ENCODE measurements at places on chromosomes 2 and 18. TPM values are rescaled to one million over a fixed set of nuclear protein-coding genes. Genes with fewer than 3 reads are reported as not detected.

- ATAC-seq = no peak
Observed at GRCh38 chr2:43513216-43513615, 82.6 kb downstream of the THADA start.

DNA sequence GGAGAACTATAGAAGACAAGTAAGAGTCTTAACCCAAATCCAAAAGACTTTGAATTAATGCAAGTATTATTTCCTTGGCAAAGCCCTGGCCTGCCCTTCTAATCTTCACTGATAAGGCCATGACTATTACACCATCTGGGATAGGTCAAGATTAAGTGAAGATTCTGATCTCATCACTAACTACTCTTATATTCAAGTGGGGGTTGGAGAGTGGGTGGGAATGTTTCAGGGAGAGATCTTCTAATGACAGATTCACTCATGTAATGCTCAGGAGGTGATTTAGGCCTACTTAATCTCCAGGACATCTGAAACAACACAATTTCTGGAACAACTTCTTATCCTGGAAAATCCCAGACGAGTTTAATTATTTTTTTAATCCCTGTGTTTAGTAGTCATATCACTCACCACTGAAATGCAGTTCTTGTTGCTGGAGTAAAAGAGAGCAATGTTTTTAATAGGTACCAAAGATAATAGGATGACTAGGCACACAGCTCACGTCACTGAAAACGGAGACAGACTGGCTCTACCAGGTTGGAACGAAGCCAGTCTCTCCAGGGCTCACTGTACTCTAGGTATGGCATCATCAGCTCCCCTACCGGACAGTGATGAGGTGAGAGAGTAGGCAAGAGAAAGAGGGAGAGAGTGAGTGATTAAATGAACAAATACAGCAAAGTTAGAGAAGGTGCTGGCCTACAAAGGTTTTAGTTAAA lies 133.1 kb downstream of the NCKAP5 start:
- ATAC-seq = peak; percentile 95

- ATAC-seq = no peak
Observed at GRCh38 chr2:199692489-199692888, 158.5 kb downstream of the FTCDNL1 start.

DNA sequence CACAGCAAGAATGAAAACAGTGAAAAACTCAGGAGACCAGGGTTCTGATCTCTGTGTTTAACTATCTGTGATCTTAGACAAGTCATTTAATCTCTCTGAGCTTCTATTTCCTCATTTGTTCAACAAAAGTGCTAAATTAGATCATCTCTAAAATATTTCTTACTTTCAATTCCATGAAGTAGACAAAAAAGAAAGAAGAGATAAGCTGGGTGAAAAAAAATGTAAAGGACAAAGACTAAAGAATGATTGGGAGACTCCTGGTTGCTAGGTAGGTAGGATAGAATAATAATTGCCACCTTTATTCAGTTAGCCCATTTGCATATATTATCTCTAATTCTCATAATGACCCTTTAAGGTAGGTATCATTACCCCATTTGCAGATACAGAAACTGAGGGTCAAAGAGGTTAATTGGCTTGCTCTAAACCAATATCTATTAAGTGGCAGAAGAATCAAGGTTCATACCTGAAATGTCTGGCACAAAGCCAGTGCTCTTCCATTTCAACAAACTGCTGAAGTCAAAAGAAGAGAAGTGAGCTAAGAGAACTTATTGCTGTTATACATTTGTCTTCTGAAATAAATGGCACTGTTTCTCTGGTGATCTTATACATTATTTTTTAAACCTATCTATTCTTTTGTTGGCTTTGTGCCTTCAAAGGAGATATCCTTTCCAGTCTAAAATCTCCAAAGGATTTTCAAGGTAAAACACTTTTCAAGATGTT lies 141.7 kb downstream of the OTX1 start:
- no peak for ATAC-seq

DNA sequence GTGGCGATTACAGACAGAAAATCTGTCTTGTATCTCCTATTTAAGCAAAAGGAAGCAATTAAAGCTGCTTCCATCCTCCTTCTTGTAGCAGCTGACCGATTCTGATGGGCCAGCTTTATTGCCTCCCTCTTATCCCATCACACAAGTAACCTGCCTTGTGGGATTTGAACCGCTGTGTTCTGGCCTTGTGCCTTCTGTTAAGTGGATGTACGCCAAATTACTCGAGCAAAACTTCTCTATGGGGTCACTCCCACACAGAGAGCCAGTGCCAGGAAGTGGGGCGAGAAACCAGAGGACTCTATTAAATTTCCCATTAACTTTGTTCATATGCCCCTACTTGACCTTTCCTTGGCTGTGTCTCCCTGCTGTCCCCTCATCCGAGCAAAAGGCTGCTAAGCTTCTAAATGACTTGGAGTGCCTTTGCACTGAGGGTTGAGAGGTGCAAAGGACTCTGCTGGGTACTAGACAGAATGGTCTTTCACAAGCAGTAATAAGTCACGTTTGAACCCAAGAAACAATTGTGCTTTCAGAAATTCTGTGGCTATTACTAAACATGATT lies 672.5 kb downstream of the MBD2 start:
- ATAC-seq = no peak

DNA sequence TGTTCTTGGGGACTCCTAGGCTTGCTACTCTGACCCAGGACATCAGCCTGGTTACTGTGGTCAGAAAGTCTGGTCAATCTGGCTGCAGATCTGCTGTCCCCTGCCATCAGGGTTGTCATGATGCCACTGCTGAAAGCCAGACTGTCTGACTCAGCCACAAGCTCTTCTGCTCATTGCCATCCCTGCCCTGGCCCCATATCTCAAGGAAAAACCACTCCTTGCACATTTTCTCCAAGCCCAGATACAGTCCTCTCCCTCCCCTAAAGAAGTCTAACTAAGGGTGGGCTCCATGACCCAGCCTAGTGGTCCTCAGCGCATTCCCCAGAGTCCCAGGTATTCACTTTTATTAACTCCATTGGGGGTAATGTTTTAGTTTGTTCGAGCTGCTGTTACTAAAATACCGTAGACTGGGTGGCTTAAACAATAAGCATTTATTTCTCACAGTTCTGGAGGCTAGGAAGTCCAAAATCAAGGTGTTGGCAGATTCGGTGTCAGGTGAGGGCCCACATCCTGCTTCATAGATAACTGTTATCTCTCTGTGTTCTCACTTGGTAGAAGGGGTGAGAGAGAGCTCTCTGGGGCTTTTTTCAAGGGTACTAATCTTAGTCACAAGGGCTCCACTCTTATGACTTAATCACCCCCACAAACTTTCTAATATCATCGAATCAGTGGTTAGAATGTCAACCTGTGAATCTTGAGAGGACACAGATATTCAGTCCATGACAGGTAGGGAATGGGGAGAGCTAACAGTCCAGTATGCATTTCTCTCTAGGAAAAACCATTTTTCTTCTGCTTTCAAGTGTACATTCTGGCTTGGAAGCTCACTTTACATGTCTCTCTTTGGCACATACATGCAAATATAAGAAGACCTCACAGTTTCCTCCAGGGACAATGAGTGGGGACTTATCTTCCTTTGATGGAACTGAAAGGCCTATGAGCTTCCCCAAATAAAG lies 94.8 kb upstream of the CXCR4 start:
- ATAC-seq = no peak

DNA sequence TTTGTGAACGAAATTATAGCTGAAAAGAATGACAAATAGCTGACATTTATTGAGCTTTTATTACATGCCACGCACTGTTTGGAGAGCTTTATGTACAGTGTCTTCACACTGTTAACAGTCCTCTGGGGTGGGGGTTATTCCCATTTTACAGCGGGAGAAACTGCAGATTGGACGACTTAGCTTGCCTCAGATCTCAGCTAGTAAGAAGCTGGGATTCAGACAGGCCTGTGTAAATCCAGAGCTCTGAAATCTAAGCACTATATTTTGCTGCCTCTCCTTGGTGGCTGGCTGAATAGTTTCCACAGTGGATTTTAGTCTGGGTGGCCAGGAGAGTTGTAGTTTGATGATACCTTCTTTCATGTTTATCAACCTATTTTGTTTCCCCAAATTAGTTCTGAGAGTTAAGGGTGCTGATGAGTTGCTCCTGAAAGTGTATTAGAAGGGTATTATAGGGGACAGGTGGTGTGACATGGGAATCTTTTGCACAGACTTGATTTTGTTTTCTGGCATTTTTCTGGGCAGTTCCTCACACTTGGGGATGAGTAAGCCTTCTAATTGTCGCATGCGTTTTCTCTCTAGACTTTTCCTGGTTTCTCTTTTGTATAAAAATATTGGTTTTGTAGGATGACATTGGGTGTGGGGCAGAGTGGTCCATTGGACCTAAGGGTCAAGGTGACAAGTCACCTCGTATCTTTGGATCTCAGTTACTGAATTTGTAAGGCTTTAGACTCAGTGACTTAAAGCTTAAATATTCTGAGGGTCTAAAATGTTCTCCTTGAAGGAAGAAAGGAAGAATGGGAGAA lies 1.5 kb downstream of the ACSL3 start:
- ATAC-seq = no peak

Gene MRPL44
- 18.4 TPM for total RNA-seq

DNA sequence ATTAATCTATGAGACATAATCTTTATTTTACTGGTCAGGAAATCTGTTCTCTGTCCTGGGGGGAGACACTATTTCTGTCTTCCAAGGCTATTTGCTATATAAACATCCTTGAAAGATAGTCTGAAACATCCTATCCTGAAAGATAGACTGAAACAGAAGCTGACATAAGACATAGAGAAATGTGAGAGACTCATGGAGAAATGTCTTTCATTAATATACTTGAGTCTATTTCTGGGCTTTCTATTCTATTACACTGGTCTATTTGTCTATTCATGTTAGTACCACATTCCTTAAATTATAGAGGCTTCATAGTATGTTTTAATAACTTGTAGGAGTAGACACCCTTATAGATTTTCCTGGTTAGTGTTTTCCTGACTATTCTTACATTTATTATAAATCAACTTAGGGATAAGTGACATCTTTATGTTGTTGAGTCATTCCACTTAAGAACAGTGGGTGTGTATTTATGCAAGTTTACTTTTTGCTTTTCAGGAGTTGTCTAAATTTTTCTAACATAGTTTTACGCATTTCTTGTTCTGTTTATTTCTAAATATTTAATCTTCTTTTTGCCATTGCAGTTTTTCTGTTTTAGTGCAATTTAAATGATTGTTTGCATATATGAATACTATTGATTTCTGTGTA lies 244.9 kb upstream of the ZSWIM2 start:
- ATAC-seq = no peak

DNA sequence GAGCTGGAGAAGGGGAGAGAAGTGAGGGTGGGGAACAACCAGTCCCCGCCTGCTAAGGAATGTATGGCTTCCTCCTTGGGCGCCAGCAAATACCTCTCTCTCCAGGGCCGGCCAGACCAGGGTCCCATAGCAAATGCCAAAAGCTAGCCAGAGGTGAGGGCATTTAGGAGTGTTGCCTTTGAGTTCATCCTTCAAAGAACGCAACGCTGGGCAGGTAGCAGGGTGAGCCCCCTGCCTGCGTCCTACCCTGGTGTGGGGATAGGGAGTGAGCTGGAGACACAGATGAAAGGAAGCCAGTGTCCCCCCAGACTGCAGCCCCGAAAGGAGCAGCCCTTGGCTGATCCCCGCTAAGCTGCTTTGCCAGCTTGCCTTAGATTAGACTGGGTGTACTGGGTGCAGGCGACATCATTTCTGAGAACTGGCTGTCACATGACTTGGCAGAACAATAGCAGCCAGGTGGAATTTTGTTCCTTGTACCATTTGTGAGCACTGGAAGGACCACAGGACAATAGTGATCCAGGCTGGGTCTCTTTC lies 40.4 kb downstream of the KLHL29 start:
- ATAC-seq = peak; percentile 46

DNA sequence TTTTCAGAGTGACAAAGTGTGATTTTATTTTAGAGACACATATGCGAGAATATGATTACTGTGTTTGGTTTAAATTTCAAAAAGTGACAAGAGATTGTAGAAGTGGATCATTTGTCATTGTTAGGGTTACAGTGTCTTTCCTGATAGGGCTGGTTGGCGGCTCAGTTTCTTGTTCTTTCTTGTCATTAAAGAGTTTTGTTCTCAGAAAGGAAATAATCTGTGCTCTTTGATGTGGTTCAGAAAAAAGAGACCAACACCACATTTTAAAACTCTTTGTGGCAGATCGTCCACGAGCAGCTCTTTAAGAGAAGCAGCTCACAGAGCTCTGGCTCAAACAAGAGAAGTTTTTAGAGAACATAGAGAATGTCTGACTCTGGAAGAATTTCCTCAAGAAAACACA lies 45.6 kb upstream of the ZNF532 start:
- ATAC-seq = no peak

DNA sequence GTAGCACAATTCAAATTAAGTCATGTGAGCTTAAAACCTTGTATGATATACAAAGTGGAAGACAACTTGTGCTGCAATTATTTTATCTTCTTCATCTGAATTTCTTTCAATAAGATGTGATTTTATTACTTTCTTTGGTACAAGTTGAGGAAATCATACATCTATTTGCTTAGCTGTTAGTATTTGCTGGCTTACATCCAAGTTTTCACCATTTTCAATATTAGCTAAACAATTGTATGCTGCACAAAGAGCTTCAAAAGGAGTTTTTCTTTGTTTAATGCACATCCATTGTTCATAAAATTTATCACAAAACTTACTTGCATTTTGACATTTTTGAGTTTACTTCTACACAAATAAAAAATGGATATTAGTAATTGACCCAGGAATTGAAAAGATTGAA lies 40.9 kb downstream of the SCN9A start:
- ATAC-seq = no peak

GRCh38 chr18:72993250-72993649 lies 125.5 kb upstream of the NETO1 start:
- no peak for ATAC-seq

- peak; percentile 77 for ATAC-seq
Observed at GRCh38 chr2:25228848-25229278, 60.5 kb upstream of the POMC start.

Gene HRH4
- total RNA-seq = 0.28 TPM

DNA sequence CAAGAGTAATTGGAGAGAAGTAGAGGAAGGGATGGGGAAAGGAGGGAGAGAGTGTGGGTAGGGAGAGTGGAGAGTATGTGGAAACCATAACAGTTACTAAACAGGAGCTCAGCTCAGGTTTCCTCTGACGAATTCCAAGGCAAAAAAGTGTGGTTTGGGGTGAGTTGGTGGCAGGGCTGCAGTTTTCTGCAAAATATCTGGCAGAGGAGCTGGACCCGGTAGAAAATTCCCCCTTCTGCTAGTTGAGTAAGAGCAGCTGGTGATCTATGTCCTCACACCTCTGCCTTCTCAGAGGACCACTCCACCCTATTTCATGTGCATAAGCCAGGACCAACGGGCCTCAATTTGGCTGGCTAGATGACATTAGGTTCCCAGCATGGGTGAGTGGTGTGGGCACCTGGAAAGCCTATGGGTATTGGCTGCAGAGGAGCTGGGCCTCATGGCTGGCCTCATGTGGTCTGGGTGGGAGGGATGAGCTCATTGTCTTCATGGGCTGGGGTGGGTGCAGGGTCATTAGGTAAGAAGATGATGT lies 13.2 kb downstream of the NRP2 start:
- no peak for ATAC-seq

Gene MERTK
- 5.4 TPM for total RNA-seq

Gene ARHGEF4
- total RNA-seq = 41.8 TPM

All from esophagus mucosa (tissue), 1 donor.